ENCODE measurements at places on chromosomes 4 and X.

DNA sequence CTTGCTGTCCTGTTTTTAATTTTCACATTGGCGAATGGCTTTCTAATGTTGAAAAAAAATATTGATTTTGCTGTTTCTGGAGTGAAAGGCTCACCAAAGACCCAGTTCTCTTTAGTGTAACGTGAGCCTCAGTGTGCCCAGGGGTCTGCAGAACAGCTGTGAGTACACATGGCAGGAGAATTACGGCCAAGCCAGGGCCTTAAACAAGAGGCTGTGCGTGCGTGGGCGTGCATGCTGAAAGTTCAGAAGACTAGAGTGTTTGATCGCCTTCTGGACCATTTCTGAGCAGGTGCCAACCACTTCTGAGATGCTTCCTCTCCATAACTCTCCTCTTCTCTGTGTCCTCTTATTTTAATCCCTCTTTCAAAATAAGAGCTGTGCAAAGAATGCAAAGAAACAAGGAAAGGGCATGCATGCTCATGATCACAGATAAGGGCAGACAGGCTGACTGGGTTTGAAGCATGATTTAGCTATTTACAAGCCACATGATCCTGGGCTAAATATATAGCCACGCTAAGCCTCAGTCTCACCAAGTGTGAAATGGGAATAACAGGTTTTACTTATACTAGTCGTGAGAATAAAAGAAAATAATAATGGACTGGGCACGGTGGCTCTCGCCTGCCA lies 9.9 kb downstream of the PHEX start:
- no peak for DNase-seq

DNA sequence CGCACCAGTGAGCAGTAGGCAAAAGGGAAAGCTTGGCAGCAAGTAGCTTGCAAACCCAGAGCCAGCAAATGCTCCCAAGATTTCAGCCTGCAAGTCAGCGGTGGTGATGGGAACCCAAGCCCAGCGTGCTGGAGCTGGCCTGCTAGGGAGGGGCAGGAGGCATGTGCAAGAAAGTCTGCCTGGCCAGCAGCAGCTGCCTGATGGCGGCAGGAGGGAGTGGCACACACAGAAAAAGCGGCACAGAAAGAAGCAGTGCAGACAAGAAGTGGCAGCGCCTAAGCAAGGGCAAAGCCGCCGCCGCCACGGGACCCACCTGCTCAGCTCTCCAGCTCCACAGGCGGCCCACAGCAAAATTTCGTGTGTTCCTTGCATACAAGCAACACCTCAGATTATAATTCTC lies 1206.5 kb upstream of the PABPC4L start:
- no peak for DNase-seq

- DNase-seq, result peak; percentile 56
These were observed 7.2 kb upstream of the MAGIX start for GRCh38 chrX:49155243-49155899.

DNA sequence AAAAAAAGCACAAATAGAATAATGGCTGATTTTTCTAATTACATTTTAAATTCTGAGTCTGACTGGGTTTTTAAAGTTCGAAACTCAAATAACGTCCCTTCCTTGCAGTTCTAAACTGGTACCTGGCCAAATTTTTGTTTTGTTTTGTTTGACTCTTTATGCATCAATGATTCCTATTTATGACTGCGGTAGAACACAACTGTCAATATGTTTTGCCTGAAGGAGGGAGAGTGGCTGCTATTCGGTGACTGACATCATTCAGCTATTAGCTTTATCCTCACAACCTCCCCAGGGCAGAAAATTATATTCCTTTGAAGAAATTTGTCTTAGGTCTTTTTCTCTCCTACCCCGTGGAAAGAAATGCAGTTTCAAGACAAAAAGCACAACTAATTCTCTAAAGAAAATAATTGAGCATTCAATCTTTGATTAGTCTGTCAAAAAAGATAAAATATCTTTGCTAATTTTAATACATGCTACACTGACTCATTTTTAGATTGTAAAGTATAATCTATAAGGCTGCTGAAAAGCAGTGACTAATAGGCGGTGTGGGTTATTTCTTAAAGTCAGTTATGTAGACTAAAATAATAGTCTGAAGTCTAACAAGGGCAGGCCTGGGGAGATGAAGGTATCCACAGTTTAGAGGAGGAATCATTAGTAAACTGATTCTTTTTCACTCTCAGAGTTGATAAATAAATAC lies 61.9 kb downstream of the TMEM150C start:
- DNase-seq, result no peak

DNA sequence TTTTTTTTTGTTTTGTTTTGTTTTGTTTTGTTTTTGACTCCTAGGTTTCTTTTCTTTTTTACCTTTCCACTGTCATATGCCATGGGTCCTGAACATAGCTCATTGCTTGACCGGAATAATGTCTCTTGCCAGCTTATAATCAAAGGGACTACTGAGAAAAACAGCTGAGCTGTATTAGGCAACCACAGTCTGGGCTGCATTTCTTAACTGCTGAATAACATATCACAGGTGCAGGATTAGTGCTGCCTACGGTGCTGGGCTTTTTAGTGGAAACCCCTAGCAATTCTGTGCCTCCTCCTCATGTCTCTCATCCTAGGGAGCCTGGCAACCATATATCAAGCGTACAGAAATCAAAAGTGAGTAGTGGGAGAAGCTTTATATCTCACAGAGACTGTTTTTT lies 333.5 kb downstream of the BMPR1B start:
- DNase-seq, result no peak

- DNase-seq, result no peak
These were observed 135.5 kb downstream of the PJA1 start for GRCh38 chrX:69029771-69030170.

DNA sequence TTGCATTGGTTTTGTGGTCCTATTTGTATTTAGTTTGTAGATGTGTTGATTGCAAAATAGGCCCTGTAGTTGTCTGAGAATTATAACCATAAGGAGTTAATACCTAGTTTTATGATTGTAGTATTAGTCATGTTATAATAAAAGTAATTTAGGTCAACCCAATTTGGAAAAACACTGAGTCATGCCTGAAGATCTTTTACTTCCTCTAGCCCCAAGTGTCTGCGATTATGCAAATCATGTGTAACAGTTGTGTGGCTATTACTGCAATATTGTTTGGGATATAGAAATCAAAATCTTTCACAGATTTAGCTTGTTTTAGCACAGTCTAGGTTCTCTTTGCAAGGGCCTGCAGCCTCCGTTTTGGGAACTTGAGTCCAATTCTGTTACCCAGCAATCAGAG lies 12.6 kb downstream of the SRD5A3 start:
- DNase-seq, result no peak

GRCh38 chrX:46311581-46312120 lies 233.6 kb downstream of the ZNF674 start:
- no peak for DNase-seq

- DNase-seq, result no peak
These were observed 92.3 kb upstream of the QRFPR start for GRCh38 chr4:121472937-121473721.

DNA sequence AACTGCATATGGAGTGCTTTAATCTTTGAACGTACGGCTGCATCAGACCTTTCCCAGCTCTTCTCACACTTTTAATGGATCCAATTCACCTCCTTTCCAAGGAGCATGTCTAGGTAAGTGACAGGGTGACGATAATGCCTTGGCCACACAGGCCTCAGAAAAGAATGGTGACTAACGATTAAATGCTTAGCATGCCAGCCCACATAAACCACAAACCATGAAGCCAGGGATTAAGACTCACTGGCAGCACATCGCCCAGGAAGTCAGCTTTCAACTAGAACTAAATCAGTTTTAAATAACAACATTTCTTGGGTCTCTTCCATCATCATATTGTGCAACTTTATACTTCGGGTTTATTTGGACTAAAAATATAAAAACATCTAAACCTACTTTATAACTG lies 28.7 kb downstream of the INPP4B start:
- no peak for DNase-seq

DNA sequence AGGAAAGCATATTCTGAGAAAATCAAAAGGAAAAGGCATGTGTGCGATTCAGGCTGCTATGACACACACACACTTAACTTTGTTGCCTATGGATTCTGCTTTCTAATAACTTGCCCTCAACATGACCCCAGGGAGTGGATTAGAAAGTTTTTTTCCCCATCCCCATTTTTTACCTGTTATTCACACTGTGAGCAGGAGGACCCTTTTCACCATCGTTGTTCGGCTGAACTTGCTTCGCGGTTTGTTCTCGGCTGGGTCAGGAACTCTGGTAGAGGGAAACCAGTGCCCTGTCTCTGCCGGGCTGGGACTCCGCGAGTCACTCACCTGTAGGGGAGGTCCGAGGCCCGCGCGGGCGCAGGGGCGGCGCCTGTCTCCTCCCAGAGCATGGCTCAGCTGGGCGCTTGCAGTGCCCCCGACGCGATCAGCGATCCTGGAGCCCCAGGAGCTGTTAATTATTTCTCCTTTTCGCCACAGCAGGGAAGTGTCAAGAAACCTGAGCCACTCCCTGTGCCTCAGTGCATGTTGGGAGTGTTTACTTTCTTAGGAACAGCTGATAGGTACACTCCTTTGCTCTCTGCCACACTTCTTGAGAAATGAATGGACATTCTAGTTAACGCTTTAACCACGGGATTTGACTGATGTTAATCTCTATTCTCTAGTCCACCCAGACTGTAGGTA lies at the start of gene RASSF6:
Gene RASSF6 (minus strand): TSS at position 322 of the 678 bp plus-strand sequence. CDS start 8,641 bp downstream, outside the sequence.
- peak; percentile 85 for DNase-seq

- DNase-seq, result no peak
These were observed 749.6 kb downstream of the RAB28 start for GRCh38 chr4:12734586-12734985.

DNA sequence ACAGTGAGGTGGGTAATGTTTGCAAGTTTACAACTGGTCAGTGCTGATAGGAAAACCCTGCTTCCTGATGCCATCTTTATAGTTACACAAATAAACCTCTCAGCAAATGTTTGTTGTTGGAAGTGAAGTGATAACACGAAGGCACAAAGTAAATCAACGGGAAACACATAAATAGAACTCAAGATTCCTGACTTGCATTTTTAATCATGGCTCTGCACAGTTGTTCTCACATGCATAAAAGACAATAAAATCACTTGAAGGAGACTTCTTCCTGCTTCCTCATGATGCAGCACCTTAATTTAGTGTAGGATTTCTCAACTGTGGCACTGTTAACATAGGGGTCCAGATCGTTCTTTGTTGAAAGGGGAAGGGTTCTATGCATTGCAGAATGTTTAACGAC lies 907.7 kb downstream of the RAB28 start:
- DNase-seq, result no peak

GRCh38 chr4:111400741-111401140 lies 744.5 kb upstream of the FAM241A start:
- DNase-seq, result no peak

- peak; percentile 8 for DNase-seq
These were observed 329.3 kb upstream of the RPS6KA3 start for GRCh38 chrX:20595928-20596575.

- no peak for DNase-seq
These were observed 161.8 kb downstream of the RAP1GDS1 start for GRCh38 chr4:98423009-98423408.

GRCh38 chr4:7971881-7972500 lies 32.3 kb upstream of the AFAP1 start:
- DNase-seq, result no peak

DNA sequence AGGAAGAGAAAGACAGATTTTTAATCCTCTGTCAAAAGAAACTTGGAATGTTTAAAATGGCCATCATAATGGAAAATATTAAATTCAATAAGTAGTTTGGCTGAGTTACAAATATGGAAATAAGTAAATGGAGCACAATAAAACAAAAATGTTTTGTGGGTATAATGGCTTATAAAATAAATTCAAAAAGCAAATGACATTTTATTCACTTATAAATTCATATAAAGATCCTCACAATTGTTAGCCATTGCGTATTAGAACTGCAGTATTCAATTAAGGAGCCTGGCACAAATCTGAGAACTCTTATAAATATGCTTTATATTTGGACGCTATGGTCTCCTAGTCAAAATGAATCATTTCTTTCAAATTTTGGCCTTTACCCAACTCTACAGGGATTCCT lies 339.0 kb upstream of the PABPC4L start:
- DNase-seq, result no peak

DNA sequence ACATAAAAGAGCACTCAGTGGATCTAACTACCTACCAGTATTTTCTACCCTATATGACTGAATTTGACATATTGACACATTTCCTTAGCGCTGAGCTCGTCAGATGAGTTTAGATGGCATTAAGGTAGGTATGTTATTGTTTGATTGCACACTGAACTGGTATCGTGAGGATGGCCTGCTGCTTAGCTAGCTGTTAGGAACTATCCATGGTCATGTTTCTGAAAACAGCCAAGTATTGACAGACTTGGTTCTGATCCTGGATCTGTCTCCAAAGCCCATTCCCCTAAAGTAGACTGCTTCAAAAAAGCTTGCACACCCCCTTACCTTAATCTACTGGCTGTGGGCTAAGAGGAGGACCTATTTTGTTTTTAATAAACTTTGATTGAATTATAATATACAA lies 32.9 kb downstream of the FNIP2 start:
- no peak for DNase-seq

GRCh38 chr4:55458164-55458563 lies 62.4 kb downstream of the TMEM165 start:
- no peak for DNase-seq

DNA sequence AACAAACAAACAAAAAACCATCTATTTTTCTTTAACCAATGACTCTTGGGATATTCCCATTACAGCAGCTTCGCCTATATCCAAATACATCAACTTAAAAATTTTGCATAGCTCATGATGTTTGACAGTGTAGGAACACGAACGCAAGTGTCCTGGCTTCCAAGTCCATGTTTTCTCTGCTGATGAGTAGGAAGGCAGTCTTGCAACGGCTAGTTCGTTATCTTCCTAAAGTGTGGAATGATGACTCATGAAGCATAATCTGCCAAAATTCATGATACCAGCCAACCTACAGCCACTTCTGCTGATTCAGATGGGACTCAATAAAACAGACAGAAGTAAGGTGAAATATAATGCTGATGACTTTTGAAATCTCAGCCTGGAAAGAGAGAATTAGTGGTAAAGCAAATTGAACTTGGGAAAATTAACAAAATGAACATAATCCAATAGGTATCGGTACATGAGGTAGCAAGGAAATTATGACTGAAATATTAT lies 6.4 kb upstream of the SEPTIN11 start:
- DNase-seq, result no peak

DNA sequence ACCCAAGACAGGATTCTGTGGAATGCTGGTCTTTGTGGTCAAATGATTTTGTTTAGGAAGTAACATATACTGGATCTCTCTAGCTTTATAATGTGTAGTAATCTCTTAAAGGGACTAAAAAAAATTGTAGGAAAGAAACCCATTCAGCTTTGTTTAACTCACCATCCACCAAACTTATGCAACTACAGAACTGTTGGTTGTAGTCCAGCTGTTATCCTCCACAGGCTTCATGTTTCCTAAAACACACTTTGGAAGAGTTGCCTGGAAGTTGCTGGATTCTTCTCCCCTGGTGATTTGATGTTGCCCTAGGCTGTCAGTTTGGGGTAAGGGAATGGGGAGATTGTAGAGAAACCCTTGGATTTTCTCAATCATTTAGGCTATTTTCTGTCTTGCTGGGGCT lies 89.3 kb downstream of the RLIM start:
- DNase-seq, result no peak

DNA sequence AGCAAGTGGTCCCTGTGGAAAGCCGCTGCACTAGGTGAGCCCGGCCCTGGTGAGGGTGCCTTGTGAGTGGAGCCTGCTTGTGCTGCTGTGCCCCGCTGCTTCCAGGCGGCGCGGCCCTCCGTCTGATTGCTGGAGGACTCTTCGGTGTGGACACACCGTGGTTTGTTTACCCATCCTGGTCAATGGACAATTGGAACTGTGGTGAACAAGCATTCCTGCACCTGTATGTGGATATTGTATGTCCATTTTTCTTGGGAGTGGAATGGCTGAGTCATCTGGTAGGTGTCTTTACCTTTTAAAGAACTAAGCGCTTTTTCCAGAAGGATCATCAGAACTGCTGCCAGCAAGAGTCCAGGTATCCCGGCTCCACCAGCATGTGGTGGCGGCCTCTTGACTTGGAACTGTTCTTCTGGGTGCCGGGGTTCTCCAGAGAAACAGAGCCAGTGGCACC lies 15.6 kb downstream of the MAEA start:
- DNase-seq, result no peak
